ENCODE measurements at places on chromosomes 1 and 21.

DNA sequence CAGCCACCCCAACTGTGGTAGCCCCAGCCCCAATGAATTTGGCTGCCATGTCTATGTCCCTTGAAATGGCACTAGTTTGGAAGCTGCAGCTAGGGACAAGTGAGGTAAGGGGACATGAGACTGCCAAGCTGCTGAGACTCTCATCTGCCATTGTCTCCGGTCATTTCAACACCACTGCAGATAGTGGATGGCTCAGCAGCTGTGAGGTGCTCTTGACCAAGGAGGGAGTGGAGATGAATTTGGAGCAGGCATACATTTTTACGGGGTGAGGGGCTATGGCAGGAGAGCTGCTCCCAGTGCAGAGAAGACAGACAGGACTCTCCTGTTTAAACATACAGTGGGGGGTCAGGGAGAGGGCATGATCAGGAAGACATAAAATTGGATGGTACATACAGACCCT lies 315.5 kb upstream of the CAMK1G start:
- DNase-seq, result no peak

- DNase-seq, result no peak
Measured at GRCh38 chr21:44087426-44088400, 19.5 kb upstream of the PWP2 start.

DNA sequence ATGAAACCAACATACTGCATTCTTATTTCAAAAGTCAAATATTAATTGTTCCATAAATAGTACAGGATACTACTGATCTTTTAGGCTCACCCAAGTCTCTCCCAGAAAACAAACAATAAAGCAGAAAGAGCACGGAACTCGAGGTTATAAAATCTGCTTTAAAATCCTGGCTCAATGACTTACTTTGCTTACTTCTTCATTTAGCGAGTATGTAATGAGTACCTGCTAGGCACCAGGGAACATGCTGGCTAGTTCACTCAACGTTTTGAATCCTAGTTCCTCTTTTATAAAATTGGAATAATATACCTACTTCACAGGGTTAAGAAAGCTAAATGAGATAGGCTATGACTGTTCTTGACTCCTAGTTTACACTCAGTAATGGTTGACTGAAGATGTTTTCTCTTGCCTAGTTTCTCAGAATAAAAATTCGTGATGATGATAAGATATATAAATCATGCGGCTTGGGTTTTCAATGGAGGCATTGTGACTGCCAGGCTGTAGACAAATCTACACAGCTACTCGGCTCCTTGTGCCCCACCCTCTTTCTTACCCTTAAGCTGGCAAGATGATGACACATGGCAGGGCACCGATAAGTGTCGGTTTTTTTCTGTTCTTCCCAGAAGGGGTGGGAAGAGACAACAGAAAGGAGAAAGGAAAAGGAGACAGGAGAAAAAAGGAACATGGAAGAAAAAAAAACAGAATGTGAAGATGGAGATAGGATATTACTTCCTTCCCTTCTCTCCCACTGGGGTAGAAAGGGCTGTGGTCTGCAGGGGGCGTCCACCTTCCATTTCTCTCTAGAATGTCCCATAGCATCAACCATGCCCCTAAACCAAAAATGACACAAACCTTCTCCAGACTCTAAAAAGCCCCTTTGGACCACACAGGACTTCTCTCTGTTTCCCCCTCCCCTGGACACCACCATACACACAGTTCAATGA lies 507.1 kb downstream of the SMYD3 start:
- DNase-seq, result no peak

DNA sequence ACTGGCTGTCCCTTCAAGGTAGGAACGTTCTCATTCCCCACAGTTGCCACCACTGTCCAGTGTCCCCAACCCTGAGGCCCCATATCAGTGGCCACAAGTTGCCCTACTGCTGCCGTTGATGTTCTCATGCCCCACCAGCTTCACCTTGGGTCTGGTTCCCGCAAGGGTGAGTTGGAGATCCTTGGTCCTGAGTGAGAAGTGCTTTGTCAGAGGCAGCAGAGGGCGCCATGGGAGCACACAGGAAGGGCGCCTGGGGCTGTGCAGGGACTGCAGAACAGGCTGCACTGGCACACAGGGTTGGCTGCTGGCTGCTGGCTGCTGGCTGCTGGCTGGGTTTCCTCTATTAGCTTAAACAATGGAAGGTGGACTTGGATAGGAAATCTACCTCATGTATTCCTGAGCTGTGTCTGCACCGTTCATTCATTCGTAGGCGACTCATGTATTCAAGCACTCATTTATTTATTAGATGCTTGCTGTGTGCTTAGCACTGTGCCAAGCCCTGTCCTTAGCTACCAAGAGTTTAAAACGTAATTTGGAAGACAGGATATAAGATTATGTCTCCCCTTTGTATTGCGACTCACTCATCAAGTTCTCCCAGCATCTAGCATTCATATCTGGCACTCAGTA lies 2.1 kb upstream of the S100A9 start:
- no peak for DNase-seq

DNA sequence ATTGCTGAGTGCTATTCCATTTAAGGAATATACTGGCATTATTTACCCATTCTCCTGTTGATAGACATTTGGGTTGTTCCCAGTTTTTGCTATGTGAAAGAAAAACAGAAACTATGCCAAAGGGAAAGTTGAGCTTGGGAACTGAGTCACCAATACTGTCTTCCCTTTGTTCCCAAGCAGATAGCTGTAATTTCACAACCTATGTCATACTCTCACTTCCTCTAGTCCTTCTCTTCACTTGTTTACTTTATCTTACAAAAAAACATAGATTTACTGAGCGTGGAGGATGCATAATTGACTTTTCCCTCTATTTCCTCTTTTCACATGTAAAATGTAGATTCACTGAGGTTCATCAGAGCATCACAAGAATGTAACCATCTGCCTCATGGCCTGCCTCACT lies 32.4 kb upstream of the PGBD5 start:
- no peak for DNase-seq

GRCh38 chr1:89974256-89974655 lies 20.7 kb upstream of the ZNF326 start:
- no peak for DNase-seq
